ENCODE measurements at places on chromosomes 12 and 14. TPM values are rescaled to one million over a fixed set of nuclear protein-coding genes. Genes with fewer than 3 reads are reported as not detected.

DNA sequence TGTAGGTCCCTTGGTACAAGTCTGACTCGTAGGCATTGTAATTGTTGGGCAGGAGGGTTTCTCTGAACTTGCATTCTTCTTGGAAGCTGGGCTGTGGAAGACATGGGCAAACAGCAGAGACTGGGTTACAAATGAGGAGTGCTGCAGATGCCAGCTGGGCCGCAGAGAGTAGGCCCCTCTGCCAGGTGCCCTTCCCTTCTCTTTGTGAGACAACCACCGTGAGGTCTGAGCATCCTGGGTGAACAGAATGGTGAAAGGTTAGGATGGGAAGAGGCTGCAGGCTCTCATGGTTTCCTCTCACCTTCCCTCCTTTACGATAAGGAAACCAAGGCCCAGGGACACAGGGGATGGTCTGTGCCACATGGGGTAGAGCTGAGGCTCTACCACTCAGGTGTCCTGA is 11.3 kb downstream of the FGF6 start:
- H3K27me3 ChIP-seq = no peaks in the 10 kb centered on the region
- no peak overlapping the region for H3K27ac ChIP-seq
- H3K36me3 ChIP-seq = no peaks in the 10 kb centered on the region
- no peak for DNase-seq
- no peaks in the 10 kb centered on the region for H3K4me1 ChIP-seq

- peaks cover 8% of the 10 kb centered on the region for H3K4me1 ChIP-seq
- no peak for DNase-seq
- H3K27ac ChIP-seq = no peak overlapping the region
- no peak overlapping the region for H3K4me3 ChIP-seq
- peaks cover 30% of the 10 kb centered on the region for H3K36me3 ChIP-seq
- no peaks in the 10 kb centered on the region for H3K27me3 ChIP-seq
Observed at GRCh38 chr12:71642264-71642663, 21.4 kb downstream of the ZFC3H1 start.

DNA sequence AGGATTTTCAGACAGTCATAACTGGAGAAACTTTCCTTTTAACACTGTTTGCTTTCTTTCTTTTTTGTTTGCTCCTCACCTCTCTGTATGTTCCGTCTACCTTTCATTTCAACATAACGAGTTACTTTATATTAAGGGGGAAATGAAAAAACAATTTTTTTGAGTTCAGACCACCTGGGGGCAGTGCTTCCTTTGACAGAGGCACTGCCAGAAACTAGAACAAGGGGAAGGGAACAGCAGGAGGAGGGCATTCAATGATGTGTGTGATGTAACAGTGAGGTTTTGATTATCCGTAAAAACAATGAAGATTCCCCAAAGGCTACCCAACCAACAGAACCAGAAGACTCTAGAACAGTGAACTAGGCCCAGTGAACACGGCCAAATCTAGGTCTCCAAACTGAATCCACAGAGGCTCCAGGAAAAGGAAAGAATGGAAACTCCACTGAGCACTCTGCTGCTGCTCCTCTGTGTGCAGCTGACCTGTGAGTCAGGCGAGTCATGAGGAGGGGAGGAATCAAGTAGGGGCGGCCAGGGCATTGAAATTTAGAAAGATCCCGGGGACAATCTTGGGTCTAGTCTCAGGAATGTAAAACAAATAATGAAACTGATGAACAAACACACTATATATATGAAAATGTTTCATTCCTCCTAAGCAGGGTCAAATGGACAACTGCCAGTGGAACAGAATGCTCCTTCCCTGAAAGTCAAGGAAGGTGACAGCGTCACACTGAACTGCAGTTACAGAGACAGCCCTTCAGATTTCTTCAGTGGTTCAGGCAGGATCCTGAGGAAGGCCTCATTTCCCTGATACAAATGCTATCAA is 323.5 kb downstream of the DAD1 start:
- peak overlapping the region; percentile 78 for H3K27ac ChIP-seq
- H3K4me1 ChIP-seq = peaks cover 13% of the 10 kb centered on the region
- peak overlapping the region; percentile 18 for H3K4me3 ChIP-seq
- H3K36me3 ChIP-seq = no peaks in the 10 kb centered on the region
- no peaks in the 10 kb centered on the region for H3K27me3 ChIP-seq
- DNase-seq = no peak

DNA sequence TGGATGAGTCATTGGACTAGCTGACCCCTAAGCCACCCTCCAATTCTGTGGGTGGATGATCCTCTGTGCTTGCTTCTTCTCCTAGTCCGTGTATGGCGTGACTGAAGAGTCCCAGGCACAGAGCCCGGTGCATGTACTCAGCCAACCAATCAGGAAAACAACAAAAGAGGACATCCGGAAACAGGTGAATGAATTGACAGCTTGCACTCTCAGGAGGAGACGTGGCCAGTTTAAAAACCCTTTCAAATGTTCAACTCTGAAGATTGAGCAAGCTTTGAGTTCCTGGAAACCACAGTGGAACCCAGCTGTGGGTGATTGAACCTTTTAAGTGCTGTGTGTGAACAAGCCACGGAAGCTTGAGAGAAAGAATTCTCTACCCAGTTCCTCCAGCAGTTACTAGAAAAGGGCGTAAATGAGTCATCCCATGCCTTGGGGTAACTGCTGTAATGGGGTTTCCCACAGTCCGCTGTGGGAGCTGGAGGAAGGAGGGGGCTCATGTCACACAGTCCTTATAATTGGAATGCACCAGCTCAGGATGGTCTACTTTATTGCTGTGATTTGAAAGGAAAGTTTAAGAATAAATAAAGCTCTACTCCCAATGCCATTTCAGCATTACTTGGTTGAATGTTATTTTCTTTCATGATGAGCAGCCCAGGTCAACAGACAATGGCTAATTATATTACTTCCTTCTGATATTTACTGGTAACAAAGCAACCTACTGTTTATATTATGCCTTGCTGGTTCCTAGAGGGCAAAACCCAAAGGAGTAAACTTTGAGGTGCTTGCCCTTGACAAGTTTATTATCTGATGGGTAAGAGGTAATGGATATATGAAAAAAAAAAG is 417.0 kb downstream of the DPF3 start:
- no peaks in the 10 kb centered on the region for H3K27me3 ChIP-seq
- H3K4me1 ChIP-seq = no peaks in the 10 kb centered on the region
- H3K4me3 ChIP-seq = peak overlapping the region; percentile 5
- no peak for DNase-seq
- H3K36me3 ChIP-seq = no peaks in the 10 kb centered on the region

GRCh38 chr14:82889701-82890100 is 1356.0 kb upstream of the SEL1L start:
- no peak overlapping the region for H3K4me3 ChIP-seq
- DNase-seq = no peak
- H3K27ac ChIP-seq = no peak overlapping the region
- H3K27me3 ChIP-seq = no peaks in the 10 kb centered on the region

DNA sequence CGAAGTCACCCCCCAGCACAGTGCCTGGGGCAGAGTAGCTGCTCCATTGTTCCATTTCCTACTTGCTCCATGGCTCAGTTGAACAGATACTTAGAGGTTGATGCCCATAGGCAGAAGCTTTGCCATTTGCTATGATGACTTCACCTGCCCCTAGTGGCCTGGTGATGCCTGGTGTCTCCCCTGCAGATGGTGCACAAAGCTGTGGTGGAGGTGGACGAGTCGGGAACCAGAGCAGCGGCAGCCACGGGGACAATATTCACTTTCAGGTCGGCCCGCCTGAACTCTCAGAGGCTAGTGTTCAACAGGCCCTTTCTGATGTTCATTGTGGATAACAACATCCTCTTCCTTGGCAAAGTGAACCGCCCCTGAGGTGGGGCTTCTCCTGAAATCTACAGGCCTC is 10.6 kb downstream of the SERPINA5 start:
- H3K4me3 ChIP-seq = no peak overlapping the region
- no peaks in the 10 kb centered on the region for H3K27me3 ChIP-seq
- DNase-seq = no peak
- H3K36me3 ChIP-seq = no peaks in the 10 kb centered on the region

- H3K27me3 ChIP-seq = no peaks in the 10 kb centered on the region
- DNase-seq = no peak
Observed at GRCh38 chr14:72401632-72402376, 469.6 kb downstream of the RGS6 start.

DNA sequence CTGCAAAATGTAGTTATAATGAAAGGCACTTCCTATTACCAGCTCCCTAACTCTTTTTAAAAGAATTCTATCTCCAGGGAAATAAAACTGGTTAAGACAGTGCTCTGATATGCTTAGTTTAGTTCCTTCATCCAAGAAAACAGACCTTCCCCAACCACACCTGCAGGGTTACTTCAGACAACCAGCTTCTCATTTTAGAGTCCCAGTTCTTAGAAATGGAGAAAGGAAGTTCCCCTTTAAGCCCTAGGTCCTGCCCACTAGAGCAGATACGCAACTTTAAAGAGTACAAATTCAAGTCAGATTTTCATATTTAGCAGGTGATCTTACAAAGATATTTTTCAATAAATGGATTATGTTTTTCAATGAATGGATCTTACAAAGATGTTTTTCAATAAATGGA is 4.4 kb upstream of the WSB2 start:
- H3K27me3 ChIP-seq = no peaks in the 10 kb centered on the region
- no peak for DNase-seq
- no peaks in the 10 kb centered on the region for H3K36me3 ChIP-seq
- peak overlapping the region; percentile 40 for H3K4me3 ChIP-seq

DNA sequence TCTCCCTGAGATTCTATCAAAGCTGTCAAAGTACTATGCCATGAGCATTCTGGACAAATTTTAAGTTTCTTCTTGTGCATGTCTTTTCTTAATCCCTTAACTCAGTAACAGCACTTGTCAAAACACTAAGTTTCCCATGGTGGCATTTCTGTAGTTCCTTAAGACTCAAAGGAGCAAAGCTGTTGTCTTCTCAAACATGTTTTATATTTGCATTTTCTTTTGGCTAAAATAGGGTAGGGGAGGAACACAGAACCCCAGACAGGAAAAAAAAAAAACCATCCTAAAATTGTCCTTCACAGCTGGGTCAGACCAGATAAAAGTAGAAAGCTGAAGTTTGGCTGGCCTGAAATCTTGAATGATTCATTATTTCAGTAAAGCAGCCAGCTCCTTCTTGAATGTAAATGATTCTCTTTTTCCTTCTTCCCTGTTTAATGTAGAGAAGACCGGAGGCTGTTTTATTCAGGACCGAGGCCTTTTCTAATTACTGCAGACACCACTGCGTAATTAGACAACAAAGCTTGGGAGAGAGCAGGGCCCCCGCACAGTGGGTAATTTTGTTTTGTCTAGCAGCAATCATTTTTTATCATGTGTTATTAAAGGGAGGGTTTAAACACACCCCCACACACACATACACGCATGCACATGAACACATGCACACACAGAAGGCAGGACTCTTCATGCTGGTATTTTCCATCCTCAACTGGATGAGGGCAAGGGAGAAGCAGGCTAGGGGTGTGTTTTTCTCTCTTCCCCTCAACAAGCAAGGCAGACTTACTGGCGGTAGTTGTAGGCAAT is 51.0 kb downstream of the PAH start:
- H3K4me1 ChIP-seq = no peaks in the 10 kb centered on the region
- DNase-seq = no peak
- H3K27ac ChIP-seq = no peak overlapping the region
- no peak overlapping the region for H3K4me3 ChIP-seq

DNA sequence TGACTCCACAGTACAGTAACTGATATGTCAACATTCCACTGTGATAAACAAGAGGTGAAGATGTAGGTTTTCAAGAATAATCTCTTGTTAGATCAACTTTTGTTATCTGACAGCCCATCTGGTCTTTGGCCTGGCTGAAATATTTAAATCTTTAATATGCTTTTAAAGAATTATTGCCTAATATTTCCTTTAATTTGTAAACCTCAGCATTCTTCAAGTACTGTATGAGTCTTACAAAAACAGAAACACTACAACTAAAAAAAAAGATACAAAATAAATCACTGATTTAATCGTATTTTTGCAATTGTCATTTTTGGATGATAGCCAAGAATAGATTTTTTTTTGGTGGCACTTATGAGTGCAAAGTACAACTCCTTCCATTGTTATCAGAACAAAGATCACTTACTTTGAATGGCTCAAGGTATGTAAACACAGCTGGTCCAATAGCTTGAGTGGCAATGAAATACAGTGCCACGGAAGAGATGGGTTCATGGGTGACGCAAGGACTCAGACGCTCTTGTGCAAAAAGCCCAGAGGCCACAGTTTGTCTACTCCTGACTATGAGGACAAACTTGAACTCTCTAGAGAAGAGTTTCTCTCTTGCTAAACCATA is 109.5 kb downstream of the PAX9 start:
- no peaks in the 10 kb centered on the region for H3K27me3 ChIP-seq
- no peaks in the 10 kb centered on the region for H3K36me3 ChIP-seq
- no peak for DNase-seq
- H3K4me3 ChIP-seq = no peak overlapping the region
- H3K4me1 ChIP-seq = no peaks in the 10 kb centered on the region

- no peaks in the 10 kb centered on the region for H3K27me3 ChIP-seq
- no peak overlapping the region for H3K27ac ChIP-seq
- peaks cover 7% of the 10 kb centered on the region for H3K36me3 ChIP-seq
- no peaks in the 10 kb centered on the region for H3K4me1 ChIP-seq
Observed at GRCh38 chr14:90534838-90535555, 138.2 kb downstream of the CALM1 start.

GRCh38 chr12:109721276-109721675 is 7.7 kb downstream of the FAM222A start:
- no peak for DNase-seq
- no peak overlapping the region for H3K27ac ChIP-seq
- no peaks in the 10 kb centered on the region for H3K36me3 ChIP-seq
- no peak overlapping the region for H3K4me3 ChIP-seq

DNA sequence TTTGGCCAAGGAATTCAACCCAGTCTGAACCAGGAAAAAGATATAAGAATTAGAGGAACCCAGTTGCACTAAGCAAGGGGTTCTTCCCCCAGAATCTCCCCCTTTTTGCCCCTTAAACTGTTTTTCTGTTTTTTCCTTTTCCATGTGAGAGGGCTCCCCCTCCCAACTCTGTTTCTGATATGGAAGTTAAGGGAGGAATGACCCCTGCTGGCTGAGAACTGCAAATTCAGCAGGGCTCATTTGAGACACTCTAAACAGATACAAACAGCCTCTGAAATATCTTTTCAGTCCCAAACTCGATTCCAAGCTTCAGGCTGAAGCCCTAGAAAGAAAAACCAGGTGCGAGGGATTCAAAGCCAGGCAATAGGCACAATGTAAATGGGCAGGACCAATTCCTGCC is 132.7 kb downstream of the SLC41A2 start:
- DNase-seq = no peak
- H3K27ac ChIP-seq = no peak overlapping the region
- no peaks in the 10 kb centered on the region for H3K4me1 ChIP-seq

GRCh38 chr14:93067088-93067487 is 48.6 kb downstream of the ITPK1 start:
- H3K36me3 ChIP-seq = no peaks in the 10 kb centered on the region
- H3K27ac ChIP-seq = peak overlapping the region; percentile 44
- no peak overlapping the region for H3K4me3 ChIP-seq
- peaks cover 53% of the 10 kb centered on the region for H3K4me1 ChIP-seq
- DNase-seq = no peak
- no peaks in the 10 kb centered on the region for H3K27me3 ChIP-seq

- H3K4me3 ChIP-seq = peak within 1 kb of the TSS; percentile 96
- DNase-seq = peak; percentile 25
- peaks cover 24% of the 10 kb centered on the region for H3K4me1 ChIP-seq
- no peaks in the 10 kb centered on the region for H3K27me3 ChIP-seq
- peak within 1 kb of the TSS; percentile 95 for H3K27ac ChIP-seq
Observed at GRCh38 chr14:60164712-60165546, at the start of gene DHRS7. TSS of gene DHRS7 (minus strand) at chr14:60165398. CDS start at chr14:60165309, 89 bp downstream.

Gene FAM90A1
- total RNA-seq = not detected

Gene PTPN6
- total RNA-seq = 24.0 TPM

Gene CLEC1A
- total RNA-seq = 5.1 TPM

Gene RPS6KL1
- total RNA-seq = 17.6 TPM

Gene P2RX2
- not detected for total RNA-seq

Gene GARIN6
- total RNA-seq = not detected

Gene SOAT2
- 0.81 TPM for total RNA-seq
